ENCODE measurements at places on chromosomes 3 and 15.

GRCh38 chr15:94416820-94417219, 185.5 kb downstream of the MCTP2 start:
- DNase-seq, result no peak

GRCh38 chr3:73473181-73473897, 151.4 kb downstream of the PDZRN3 start:
- DNase-seq, result no peak

- DNase-seq, result no peak
These were observed 20.2 kb upstream of the MEF2A start for GRCh38 chr15:99545605-99546004.

DNA sequence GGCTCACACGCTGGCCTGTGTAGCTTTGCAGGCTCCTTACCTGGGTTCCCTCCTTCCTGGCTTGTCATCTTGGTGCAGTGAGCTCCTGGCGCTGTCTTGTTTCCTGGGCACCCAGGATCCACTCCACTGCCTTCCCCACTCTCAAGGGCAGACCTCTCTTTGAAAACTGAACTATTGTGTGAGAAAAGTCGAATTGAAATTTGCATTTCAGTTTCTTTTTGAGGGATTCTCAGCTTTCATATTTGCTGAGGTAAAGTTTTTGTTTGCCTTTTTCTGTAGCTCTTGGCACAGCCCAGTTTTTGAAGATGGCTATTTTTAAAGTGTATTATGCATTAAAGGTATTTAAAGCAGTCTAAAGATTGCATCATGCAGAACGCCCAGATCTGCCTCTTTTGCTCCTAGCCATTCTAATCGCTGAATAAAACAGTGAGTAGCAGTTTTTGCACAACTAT, 70.1 kb downstream of the CCK start:
- DNase-seq, result no peak

GRCh38 chr3:170907637-170908234, 701 bp downstream of the EIF5A2 start:
- DNase-seq, result no peak

DNA sequence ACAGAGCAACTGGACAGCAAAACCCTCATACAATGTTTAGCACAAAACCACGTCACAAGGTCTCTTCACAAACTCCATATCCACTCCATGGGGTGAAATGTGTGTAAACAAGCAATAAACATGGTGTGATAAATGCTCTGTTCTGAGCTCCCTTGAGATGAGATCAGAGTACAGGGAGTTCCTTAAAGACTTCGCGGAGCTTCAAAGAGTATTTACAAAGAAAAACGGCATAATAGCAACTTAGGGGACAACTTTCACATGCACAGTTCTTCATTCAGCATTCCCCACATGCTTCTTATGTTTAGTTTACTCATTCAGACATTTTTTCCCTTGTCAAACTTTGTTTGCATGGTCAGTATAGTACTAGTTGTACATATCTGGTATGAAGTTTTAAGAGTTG, 52.5 kb upstream of the SUCLG2 start:
- DNase-seq, result no peak

DNA sequence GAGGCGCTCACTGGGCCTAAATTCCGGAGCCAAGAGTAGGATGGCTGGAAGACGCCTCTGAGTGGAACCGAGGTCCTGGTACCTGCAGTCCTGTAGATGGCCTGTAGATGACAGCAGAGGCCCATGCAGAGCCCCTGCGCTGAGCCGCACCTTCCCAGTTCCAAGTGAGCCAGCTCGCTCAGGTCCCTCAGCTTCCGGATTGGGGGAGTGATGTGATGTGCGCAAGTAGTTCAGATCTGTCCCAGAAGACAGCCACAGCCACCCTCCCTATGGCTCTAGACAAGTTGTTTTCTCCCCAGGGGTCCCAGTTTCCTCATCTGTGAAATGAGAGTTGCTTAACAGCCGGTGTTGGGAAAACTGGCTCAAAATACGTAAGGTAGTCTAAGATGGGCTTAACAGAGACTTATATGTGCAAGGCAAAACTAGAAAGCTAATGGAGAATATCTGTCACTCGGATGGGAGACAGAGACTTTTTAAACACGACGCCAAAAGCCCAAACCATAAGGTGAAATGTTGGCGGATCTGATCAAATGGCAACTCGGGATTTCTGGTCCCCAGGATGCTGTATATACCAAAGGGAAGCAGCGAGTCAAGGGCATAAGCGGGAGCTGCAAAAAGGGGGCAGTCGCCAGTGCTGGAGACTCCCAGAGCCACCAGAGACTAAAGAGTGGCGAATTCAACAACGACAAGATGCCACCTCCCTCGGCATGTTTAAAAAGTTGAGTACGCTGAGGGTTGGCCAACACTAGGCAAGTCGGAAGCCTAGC, 765 bp upstream of the MAPKAPK3 start:
- peak; percentile 75 for DNase-seq

DNA sequence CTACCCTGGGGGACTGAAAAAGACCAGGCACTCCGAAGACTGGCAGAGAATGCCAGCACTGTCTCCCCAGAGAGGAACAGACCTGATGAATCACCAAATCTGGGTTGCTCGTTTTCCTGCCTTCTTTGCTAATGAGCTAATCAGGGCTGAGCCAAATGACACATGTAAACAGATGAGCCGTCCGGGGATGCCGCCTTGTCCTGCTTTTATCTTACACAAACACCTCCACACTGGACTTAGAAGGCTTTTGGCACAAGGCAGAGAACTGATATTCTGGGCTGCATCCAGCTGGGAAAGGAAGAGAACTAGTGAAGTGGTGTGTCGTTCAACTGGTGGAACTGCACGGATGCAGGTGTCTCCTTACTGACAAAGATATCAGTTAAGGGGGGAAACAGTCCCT, 88.1 kb downstream of the MECOM start:
- DNase-seq, result no peak

DNA sequence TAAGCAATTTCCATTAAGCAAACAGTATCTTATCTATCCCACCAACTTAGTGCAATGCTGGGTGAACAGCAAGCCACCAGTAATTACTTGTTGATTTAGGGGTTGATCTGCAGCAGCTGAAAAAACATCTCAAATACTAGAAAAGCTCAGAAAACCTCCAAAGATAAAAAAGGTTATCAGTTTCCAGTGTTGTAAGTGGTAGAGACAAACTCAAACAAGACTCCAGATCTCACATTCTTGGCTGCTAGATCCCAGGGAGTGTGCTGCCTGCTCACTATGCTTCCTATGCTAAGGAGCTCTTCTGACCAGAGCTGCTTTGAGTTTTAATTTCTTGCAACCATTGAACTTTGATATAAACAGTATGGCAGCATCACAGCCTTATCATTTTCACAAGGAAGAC, 11.3 kb downstream of the B3GALNT1 start:
- no peak for DNase-seq

- no peak for DNase-seq
These were observed 60.4 kb downstream of the BOC start for GRCh38 chr3:113271594-113272384.

DNA sequence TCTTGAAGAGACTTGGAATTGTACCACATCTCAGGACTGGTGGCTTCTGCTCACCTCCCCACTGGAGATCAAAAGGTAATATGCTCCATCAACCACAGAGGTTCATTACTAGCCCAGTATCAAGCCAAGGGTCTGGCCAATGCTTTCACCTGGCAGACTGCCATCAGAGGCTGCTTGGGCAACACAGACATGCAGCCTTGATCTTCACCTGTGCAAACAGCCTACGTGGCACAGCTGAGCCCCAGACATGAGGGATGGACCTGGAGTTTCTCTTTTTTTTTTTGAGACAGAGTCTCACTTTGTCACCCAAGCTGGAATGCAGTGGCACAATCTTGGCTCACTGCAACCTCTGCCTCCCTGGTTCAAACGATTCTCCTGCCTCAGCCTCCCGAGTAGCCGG, 105.6 kb upstream of the HES1 start:
- DNase-seq, result no peak

- no peak for DNase-seq
These were observed 174.2 kb downstream of the CACNA2D3 start for GRCh38 chr3:54296531-54296930.

DNA sequence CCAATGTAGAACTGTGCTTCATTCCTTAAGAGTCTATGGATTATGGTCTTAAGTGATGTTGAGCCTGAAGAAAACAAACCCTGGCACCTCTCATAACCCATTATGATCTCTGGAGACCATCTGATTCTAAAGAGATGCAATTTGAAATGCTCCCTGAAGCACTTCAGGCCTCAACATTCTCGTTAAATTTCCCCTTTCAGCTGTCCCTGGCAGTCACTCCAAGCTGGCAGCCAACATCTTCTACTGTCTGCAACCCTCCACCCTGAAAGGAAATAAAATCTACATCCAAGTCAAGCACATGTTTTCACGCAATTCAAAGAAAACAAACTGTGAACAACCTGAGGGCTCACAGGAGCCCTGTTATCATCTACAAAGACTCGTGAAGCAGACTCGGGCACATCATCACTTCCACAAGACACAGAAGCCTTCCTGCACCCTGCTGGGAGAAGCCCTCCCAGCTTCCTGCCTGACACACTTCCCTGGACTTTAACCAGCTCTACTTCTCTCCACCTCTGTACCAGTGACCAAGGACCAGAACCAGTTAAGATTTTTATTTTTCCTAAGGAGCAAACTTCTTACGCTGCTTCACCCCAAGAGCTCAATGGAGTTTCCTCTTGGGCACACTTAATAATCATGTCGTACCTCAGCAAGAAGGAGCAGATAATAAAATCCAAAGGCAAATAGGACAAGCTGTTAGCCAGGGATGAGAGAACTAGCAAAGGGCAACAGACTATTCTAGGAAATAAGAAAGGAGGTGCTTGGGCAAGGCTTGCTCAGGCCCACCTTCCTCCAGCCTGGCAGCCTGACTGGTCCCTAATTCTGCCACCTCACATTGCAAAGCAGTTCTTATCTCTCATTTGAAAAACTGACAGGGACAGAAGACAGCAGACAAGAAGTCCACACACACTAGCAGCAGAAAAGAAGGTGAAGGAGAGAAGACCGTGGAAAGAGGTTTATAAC, 67.1 kb downstream of the MAGI1 start:
- DNase-seq, result no peak

DNA sequence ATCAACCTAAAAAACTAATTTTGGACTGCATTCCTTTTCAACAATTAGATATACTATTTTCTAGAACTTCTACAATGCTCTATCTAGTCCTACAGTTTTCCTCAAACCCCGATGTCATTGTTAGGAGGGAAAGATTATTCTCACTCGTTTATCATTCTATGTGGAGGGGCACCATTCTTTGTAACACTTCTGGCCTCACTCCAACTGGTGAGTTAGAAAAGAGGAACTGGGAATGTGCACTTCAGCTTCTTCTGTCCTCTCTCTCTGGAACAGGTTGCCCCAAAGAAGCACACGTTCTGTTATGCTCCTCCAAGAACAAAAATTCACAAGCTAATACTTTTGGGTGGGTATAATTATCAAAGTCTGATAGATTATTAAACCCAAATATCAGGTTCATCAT, 137.9 kb downstream of the UACA start:
- DNase-seq, result no peak

DNA sequence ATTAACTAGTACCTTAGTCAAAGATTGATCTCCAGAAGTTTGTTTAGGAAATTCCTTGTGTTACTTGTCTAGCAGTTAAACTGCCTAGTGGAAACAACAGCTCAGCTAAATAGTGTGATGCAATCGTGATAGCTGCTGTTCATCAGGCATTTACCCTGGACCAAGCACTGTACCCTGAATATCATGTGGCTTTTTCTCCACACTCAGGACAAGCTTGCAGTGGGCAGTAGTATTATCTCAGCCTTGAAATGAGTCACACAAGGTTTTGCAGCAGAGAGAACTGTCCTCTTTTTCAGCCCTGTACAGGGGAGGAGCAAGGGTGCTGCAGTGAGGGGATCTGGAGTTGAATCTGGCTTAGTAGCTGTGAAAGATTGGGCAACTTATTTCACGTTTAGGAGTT, 208.4 kb downstream of the TP63 start:
- DNase-seq, result no peak

DNA sequence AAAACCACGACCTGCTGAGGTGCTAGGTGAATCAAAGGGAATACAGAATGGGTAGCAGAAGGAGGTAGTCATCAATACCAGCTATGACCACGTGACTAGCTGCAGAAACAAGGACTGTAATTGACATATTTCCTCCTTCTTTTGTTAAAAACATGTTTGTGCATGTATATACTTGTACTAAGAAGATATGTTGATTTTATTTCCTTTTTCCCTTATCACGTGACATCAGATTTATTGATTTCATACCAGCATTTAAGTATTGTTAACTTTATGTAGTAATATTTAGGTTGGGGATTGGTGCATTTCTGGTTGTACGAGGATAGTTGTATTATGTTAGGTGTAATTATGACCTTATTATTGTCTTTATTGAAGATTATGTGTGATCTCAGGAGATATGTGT, 36.2 kb downstream of the PEX5L start:
- DNase-seq, result no peak

GRCh38 chr3:127775398-127776109, 46.8 kb downstream of the MGLL start:
- no peak for DNase-seq

DNA sequence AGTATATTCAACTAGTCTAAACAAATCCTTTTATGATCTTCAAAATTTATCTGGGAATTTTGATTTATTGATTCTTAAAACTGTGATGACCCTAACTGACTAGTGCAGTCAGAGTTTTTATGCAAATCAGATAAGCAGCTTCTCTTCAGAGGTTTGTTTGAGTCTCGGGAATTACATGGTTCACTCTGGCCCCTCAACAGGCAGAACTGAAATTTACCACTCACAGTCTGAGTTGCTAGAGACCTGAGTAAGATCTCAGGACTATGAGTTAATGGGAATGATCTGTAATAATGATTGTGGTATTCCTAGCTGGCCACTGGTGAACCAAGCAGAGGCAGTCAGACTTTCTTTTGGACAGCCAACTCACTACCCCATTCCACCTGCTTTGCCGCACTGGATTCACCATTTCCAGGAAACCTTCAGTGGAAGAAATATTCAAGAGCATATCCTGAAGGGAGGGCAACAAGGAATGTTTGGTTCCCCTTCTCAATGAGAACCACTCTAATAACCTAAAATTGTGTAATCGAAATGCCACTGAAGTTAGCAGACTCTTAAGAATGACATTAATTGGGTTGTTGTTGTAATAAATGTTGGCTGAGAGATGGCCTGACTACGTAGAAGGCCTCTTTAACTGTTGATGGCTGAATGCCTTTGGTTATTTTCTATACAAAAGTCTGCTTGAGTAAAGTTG, 11.5 kb upstream of the DNAJC13 start:
- DNase-seq, result no peak

GRCh38 chr3:61371123-61371522, 119.9 kb upstream of the FHIT start:
- DNase-seq, result no peak
